ENCODE measurements at places on chromosomes 12 and 14.
A peak's percentile ranks its signal among the peaks of the same experiment; 100 is the strongest.

DNA sequence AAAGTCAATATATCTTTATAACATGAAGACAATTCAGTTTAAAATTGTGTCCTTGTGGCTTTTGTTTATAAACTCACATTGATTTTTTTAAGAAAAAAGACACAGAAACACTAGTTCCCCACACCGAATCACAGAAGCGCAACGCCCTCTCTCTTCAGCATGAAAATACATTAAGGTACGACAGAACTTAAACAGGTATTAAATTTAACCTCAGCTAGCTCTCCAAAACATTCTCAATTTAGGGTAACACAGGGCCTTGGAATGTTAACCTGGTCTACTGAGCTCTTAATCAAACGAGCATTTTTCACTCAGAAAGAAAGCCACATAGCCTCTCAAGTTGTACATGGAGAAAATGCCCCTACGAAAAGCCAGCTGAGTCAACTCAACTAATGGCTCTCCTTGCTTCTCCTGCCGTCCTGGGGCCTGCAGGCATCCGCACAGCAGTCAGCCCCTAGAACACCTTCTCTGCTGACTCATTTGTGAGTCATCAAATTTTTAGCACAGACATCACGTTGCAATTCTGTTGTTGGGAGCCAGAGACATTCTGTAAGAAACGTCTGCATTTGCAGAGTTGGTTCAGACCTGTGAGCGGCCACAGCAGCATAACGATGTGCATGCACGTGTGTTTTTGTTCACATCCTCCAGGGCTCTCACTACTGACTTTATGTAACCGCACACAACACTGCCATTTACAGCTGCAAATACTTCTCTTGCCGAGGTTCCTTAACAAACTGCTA lies 141.6 kb downstream of the ITPR2 start:
- no peak for DNase-seq

- peak; percentile 89 for DNase-seq
Measured at GRCh38 chr14:93953263-93953662, 23.1 kb downstream of the ASB2 start.

- DNase-seq: no peak
Measured at GRCh38 chr12:133222211-133222610, 13.5 kb downstream of the ANHX start.

- no peak for DNase-seq
Measured at GRCh38 chr12:572532-572899, 90.7 kb downstream of the NINJ2 start.

DNA sequence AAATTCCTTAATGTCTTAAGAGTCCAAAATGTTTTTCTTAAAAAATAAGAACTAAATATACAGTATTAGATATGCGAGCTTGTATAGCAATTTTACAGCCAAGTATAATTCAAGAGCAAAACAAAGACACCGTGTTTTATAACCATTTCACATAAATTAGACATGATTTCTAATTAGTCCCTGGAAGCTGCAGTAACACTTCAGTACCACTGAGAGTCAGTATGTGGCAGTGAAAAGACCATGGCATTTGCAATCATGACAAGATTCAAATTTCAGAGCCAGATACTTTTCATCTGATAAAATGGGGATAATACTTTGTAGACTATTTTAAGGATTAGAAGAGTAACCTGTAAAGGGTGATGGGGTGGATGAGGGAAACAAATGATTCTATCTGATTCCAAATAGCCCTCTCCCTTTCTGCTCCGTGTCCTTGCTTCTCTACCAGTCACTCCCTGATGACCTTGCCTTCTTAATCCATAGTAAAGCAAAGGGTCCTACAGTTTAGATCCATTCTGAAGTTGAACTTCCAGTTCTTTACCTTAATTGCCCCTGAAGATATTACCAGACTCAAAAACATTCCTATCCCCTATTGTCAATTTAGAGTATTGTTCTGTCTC lies 145.4 kb upstream of the ABCD2 start:
- DNase-seq: peak; percentile 16

GRCh38 chr14:67690011-67690410 lies 5.6 kb downstream of the RDH11 start:
- DNase-seq: no peak

GRCh38 chr14:67357969-67358354 lies 1.6 kb downstream of the ATP6V1D start:
- DNase-seq: peak; percentile 13

DNA sequence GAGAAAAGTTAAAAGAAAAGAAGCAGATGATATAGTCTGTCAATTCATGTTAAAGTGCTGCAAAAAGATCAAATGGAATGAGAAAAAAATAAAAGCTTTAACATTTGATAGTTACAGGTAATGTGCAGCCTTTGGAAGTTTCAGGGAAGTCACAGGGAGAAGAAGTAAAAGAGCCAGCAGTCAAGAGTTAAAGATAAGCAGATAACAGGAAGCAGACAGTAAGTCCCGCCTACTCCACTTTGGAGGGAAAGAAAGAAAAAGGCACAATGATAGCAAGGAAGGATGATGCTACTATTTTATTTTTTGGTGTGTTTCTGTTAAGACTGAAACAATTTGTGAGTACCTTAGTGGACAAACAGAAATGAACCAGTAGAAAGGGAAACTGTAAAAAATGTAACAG lies 111.1 kb upstream of the KRR1 start:
- no peak for DNase-seq

DNA sequence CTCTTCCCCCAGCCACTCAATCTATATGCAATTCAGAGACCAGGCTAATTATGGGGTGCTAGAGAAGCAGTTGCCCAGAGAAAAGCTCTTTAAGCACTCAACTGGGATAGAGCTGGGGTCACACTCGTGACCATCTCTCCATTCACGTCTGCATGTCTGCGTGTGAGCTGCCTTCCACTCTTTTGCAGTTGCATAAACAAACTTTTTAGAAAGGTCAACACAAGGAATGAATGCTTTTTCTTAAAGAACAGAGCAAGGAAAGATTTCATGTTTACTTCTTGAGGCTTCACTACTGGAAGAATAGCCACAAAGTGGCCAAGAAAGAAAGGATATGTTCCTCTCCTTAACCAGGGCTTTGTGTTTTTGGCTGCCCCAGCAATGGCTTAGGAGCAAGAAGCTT lies 151.1 kb downstream of the SAMD4A start:
- DNase-seq: no peak

DNA sequence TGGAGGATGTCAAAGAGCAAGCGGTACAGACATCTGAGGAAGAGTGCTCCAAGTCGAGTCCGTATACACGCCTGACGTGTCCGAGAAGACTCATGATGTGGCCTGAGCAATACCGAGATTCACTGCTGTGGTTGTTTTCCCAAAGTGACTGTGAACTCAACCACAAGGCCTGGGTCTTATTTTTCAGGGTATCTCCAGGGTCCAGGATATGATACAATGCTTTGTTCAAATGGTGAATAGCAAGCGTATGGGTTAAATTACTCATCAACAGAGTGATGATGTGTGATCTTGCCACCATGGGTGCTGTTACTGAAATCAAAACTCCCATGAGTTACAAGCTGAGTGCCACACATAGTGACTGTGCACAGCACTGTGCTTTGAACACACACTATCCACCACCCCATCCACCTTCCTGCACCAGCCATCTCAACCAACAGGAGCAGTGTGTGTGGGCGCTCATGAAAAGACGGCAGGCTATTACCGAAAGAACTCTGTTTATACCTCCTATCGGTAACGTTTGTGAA lies 109.6 kb downstream of the BCAT1 start:
- DNase-seq: no peak
